ENCODE measurements at places on chromosomes 5 and 9.

- DNase-seq: no peak
- peak overlapping the region; percentile 17 for H3K27ac ChIP-seq
- no peaks in the 10 kb centered on the region for H3K36me3 ChIP-seq
- H3K4me1 ChIP-seq: peaks cover 41% of the 10 kb centered on the region
Measured at GRCh38 chr9:113879911-113880310, 3.8 kb downstream of the ZNF618 start.

DNA sequence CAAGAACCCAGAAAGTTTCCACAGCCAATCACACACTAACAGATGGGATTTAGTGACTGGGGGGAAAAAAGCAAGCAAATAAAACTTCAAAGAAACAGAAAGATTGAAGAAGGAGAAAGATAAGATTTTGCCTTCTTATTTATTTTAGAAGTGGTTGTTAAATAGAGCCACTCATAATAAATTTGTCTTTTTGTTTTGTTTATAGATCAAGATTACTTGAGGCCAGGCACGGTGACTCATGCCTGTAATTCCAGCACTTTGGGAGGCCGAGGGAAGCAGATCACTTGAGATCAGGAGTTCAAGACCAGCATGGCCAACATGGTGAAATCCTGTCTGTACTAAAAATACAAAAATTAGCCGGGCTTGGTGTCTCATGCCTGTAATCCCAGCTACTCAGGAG lies 94.9 kb upstream of the RANBP3L start:
- no peaks in the 10 kb centered on the region for H3K36me3 ChIP-seq
- no peak overlapping the region for H3K4me3 ChIP-seq
- H3K27me3 ChIP-seq: no peaks in the 10 kb centered on the region

GRCh38 chr5:90803876-90804275 lies 245.3 kb downstream of the ADGRV1 start:
- H3K4me3 ChIP-seq: no peak overlapping the region
- H3K36me3 ChIP-seq: no peaks in the 10 kb centered on the region
- H3K27me3 ChIP-seq: no peaks in the 10 kb centered on the region
- no peaks in the 10 kb centered on the region for H3K4me1 ChIP-seq

DNA sequence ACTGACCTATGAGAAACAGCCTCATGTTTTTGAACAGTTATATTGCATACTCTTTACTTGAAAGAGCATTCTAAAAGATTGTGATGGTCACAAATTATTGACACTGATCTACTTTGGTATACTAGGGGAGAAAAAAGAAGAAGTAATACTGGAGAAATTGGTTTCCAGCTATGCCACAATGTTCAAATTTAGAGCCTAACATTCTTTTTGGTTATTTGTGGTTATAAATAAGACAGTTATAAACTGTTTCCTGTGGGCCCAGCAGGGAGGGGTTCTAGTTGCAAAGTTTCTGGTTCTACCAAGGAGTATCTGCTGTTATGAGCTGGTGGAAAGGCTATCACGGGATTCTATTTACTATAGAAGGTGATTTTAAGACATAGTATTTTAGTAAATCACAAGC lies 4.8 kb downstream of the CWC27 start:
- H3K4me3 ChIP-seq: no peak overlapping the region
- no peak overlapping the region for H3K27ac ChIP-seq
- peaks cover 22% of the 10 kb centered on the region for H3K4me1 ChIP-seq
- H3K36me3 ChIP-seq: peaks cover 14% of the 10 kb centered on the region
- no peak for DNase-seq
- H3K27me3 ChIP-seq: no peaks in the 10 kb centered on the region

- no peak overlapping the region for H3K27ac ChIP-seq
- DNase-seq: no peak
- no peak overlapping the region for H3K4me3 ChIP-seq
- H3K4me1 ChIP-seq: no peaks in the 10 kb centered on the region
- peaks cover 46% of the 10 kb centered on the region for H3K36me3 ChIP-seq
- no peaks in the 10 kb centered on the region for H3K27me3 ChIP-seq
Measured at GRCh38 chr9:122860319-122861142, 32.1 kb upstream of the PDCL start.

GRCh38 chr5:5473226-5473625 lies 50.7 kb downstream of the ICE1 start:
- no peaks in the 10 kb centered on the region for H3K4me1 ChIP-seq
- no peaks in the 10 kb centered on the region for H3K36me3 ChIP-seq
- H3K27me3 ChIP-seq: no peaks in the 10 kb centered on the region

DNA sequence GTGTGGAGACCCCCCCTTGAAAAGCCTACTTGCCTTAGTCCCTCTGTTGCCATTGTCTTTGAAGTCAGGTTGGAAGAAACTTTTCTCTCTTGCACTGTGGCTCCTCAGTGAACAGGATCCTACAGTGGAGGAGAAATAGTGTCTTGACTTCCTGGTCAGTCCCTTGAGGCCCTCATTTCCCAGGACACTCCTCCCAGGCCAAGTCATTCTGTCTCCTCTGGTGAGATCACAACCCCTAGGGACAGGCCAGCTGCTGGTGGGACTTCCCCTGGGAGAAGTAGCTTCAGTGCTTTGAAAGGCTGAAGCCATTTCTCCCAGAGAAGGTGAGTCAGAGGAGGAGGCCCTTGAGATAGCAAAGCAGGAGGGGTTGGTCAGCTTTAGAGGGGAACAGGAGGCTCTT lies 10.1 kb upstream of the GRIA1 start:
- no peak overlapping the region for H3K4me3 ChIP-seq
- DNase-seq: no peak
- H3K4me1 ChIP-seq: no peaks in the 10 kb centered on the region
- no peaks in the 10 kb centered on the region for H3K27me3 ChIP-seq

DNA sequence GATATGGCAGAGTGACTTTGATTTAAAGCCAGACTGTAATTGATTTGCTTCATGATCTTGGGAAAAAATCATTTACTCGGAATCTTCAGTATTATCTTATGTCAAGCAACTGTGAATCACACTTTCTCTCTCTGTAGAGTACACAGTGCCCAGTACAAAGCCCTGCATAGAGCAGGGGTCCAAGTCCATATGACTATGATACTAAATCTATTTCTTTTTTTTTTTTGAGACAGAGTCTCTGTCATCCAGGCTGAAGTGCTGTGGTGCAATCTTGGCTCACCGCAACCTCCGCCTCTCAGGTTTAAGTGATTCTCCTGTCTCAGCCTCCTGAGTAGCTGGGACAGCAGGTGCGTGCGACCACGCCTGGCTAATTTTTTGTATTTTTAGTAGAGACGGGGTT lies 194.8 kb upstream of the SEMA6A start:
- H3K4me3 ChIP-seq: no peak overlapping the region
- DNase-seq: no peak
- no peak overlapping the region for H3K27ac ChIP-seq
- no peaks in the 10 kb centered on the region for H3K27me3 ChIP-seq

DNA sequence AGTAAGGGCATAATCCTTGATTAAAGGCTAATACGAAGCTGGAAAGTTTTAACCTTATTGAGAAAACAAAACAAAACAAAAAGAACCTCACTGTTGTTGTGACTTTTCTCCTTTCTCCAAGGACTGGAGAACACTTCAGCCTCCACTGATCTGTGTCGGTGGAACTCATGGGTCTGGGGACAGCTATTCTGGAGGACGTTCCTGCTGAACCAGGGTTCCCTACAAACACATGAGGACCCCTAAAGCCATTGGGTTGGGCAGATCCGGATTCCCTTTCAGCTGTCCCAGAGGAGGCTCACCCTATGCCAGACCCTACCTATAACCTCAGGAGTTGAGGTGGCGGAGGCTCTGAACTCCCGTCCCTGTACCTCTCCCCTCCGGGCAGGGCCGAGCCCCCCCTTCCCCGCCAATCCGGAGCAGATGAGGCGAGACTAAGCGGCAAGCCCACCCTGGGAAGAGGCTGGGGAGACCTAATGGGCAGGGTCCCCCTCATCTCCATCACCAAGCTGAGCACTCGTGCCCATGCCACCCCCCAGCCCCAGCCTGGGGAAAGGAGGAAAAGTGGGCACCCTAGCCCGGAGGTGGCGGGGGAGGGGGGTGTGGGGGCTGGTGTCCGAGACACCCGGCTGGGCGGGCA lies 1.6 kb upstream of the TCF7 start:
- no peak for DNase-seq
- H3K36me3 ChIP-seq: no peaks in the 10 kb centered on the region
- H3K4me3 ChIP-seq: peak overlapping the region; percentile 66
- H3K27me3 ChIP-seq: no peaks in the 10 kb centered on the region
- H3K27ac ChIP-seq: no peak overlapping the region

DNA sequence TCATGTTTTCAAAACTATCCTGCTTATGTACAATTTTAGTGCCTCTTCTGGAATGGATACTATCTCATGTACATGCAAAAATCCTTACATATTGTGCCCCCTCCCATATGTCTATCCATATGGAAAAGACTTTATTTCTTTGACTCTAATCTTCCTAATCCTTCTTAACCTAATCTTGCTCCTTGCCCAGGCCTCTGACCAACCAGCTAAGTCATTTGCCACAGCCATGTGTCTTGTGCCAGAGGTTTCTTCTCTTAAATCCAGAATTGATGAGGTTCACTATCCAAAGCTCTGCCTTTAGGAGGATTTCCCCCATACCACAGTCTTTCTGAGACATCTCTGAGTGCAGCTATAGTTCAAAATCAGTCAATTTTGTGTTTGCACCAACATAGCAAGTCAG lies 68.9 kb upstream of the RNF180 start:
- no peak overlapping the region for H3K27ac ChIP-seq
- no peaks in the 10 kb centered on the region for H3K4me1 ChIP-seq
- no peaks in the 10 kb centered on the region for H3K36me3 ChIP-seq
- no peak for DNase-seq
- H3K27me3 ChIP-seq: no peaks in the 10 kb centered on the region

- DNase-seq: no peak
- H3K27ac ChIP-seq: no peak overlapping the region
- H3K4me3 ChIP-seq: no peak overlapping the region
- no peaks in the 10 kb centered on the region for H3K27me3 ChIP-seq
- no peaks in the 10 kb centered on the region for H3K4me1 ChIP-seq
Measured at GRCh38 chr5:24633715-24634325, 11.0 kb downstream of the CDH10 start.

DNA sequence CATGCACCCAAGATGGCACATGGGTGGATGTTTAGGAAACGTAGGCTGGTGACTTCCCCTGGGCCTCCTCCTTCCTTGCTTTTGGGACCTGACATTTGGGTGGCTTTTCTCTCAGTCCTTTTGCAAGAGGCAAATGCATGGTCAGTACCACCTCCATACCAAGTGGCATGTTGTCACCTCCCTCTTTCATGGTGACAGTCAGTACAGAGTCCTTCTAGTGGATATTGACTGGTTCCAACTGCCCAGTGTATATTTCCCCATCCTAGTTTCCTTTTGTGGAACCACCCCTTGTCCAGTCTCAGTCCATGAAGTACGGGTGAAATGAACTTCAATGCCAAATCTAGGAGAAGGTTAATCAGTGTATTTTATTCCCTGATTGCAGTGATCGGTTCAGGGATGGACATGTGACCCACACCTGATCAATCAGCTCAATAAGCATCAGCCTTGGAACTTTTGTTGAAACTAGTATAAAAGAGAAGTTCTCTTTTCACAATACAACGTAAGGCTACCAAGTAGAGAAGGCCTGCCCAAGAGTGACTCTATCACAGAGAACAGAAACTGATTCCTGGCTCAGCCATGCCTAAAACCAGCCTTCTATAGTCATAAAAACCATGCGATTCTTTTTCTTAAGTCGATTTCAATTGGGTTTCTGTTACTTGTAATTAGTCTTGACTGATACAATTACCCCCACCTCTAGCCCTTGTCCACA lies 143.4 kb upstream of the KLF9 start:
- no peaks in the 10 kb centered on the region for H3K27me3 ChIP-seq
- peaks cover 22% of the 10 kb centered on the region for H3K4me1 ChIP-seq
- H3K4me3 ChIP-seq: no peak overlapping the region
- DNase-seq: no peak
- no peak overlapping the region for H3K27ac ChIP-seq
- H3K36me3 ChIP-seq: no peaks in the 10 kb centered on the region

- no peak overlapping the region for H3K27ac ChIP-seq
- H3K27me3 ChIP-seq: no peaks in the 10 kb centered on the region
- DNase-seq: no peak
- no peaks in the 10 kb centered on the region for H3K36me3 ChIP-seq
- H3K4me3 ChIP-seq: no peak overlapping the region
Measured at GRCh38 chr5:146624179-146624578, 108.2 kb upstream of the GPR151 start.

GRCh38 chr9:128163027-128163515 lies 3.0 kb downstream of the BBLN start:
- no peak overlapping the region for H3K4me3 ChIP-seq
- peaks cover 27% of the 10 kb centered on the region for H3K4me1 ChIP-seq
- no peaks in the 10 kb centered on the region for H3K27me3 ChIP-seq
- H3K36me3 ChIP-seq: no peaks in the 10 kb centered on the region
- no peak overlapping the region for H3K27ac ChIP-seq

- no peak for DNase-seq
- H3K27ac ChIP-seq: no peak overlapping the region
- no peaks in the 10 kb centered on the region for H3K36me3 ChIP-seq
Measured at GRCh38 chr9:21333226-21333625, 2.0 kb downstream of the KLHL9 start.

- H3K4me3 ChIP-seq: no peak overlapping the region
- no peak for DNase-seq
- H3K36me3 ChIP-seq: no peaks in the 10 kb centered on the region
- no peak overlapping the region for H3K27ac ChIP-seq
Measured at GRCh38 chr5:104845541-104845940, 1283.0 kb upstream of the NUDT12 start.

DNA sequence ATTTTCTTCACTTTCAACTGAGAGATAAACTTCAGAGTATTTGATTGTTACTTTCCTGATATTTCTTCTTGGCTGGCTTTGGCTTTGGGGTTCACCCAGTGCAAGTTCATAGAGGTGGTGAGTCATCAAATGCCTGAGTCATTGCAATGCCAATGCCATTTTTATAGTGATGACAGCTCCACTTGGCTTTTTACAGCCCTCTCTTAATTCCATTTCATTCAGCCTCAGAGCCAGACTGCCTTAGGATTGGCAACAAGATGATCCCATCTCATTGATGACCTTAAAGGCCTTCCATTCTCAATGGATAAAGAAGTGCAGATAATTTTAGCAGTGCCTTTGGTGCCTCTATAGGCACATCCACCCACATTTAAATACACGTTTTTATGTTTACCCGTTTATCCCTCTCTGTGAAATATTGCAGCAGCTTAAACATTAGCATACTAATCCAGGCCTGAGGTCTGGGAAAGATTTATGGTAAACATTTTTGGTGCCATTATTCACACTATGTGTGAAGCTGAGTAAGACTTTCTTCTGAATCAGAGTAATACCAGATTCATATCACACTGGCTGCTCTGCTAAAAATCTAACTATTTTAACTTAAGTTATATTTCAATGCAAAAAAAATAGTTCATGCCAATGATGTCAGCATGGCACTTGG lies 88.9 kb upstream of the TYRP1 start:
- no peaks in the 10 kb centered on the region for H3K27me3 ChIP-seq
- no peak overlapping the region for H3K4me3 ChIP-seq
- H3K4me1 ChIP-seq: no peaks in the 10 kb centered on the region
- DNase-seq: no peak

- no peak for DNase-seq
- peaks cover 50% of the 10 kb centered on the region for H3K4me1 ChIP-seq
Measured at GRCh38 chr5:107466233-107466769, 204.4 kb downstream of the EFNA5 start.

GRCh38 chr9:92846662-92847145 lies 31.1 kb downstream of the ZNF484 start:
- no peak for DNase-seq
- H3K27me3 ChIP-seq: no peaks in the 10 kb centered on the region
- H3K27ac ChIP-seq: no peak overlapping the region
- no peak overlapping the region for H3K4me3 ChIP-seq
- H3K36me3 ChIP-seq: peaks cover 64% of the 10 kb centered on the region

Measured in vagina (tissue), 2 donors.